ENCODE measurements at places on chromosomes 3 and 15. TPM values are rescaled to one million over a fixed set of nuclear protein-coding genes. Genes with fewer than 3 reads are reported as not detected.

The AGTR1 gene
- 4.2 TPM for total RNA-seq

The STRIT1 gene
- total RNA-seq = not detected

DNA sequence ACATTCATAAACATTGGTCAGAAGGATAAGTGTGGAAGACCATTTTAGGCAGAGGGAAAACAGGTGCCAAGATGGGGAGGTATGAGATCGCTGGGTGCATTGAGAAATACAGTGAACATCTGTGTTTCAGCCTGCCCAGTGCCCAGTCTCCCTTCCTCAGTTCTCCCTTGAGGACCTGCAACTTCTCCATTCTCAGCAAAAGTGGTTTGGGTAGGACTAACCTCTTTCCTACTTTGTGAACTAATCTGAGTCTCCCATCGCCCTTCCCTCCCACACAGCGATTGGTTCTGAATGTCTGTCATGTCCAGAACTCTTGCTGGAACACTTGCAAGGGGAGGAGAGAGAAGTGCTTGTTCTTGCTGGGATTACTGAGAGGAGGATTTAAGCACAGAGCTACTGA is 10.9 kb upstream of the CCNL1 start:
- DNase-seq = no peak

DNA sequence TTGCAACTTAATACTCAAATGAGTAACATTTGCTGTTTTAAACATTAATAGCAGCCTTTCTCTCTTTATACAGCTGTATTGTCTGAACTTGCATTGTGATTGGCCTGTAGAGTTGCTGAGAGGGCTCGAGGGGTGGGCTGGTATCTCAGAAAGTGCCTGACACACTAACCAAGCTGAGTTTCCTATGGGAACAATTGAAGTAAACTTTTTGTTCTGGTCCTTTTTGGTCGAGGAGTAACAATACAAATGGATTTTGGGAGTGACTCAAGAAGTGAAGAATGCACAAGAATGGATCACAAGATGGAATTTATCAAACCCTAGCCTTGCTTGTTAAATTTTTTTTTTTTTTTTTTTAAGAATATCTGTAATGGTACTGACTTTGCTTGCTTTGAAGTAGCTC is 40.3 kb downstream of the CTNNB1 start:
- no peak for DNase-seq

GRCh38 chr3:197491923-197492664 is 63.7 kb downstream of the BDH1 start:
- DNase-seq = no peak

DNA sequence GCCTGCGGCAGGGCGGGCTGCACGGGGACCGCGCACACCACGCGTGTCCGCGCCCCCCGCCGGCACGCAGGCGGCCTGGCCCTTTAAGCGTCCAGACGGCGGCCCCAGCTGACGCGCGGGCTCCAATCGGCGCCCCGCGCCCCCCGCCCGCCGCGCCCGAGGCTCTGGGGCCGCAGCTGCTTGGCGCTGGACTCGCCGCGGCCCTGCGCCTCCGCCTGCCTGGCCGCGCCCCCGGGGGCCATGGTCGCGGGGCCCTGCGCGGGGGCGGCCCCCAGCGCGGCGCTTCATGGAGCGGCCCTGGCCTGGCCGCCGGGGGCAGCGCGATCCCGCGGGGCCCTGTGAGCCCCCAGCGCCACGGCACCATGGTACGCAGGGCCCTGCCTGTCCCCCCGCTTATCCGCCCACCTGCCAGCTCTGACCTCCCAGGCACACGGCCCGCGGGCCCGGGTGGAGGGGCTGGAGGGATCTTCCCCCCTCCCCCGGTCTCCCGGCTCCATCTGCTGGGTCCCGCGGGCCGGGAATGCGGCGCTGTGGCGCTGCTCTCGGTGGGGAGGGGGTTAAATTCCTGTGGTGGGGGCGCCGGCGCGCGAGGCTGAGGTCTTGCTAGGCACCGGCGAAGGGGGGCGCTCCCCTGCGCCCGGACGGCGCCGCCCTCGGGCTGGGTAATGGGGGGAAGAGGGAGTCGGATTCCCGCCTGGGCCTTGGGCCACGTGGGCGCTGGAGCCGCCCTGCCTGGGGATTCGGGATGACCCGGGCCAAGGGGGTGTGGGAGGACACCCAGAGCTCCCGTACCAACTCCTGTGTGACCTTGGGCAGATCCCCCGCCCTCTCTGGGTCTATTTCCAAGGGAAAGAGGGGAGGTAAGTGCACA is 1.1 kb downstream of the ZBTB47 start:
- DNase-seq = peak; percentile 89
